NCI-H1417 treated with DMSO at 0.1 percent for 48 hours (cell line): ENCODE measurements at places on chromosomes 1 and 21.

- no peak for DNase-seq
Measured at GRCh38 chr1:234997896-234998741, 130.5 kb downstream of the TOMM20 start.

DNA sequence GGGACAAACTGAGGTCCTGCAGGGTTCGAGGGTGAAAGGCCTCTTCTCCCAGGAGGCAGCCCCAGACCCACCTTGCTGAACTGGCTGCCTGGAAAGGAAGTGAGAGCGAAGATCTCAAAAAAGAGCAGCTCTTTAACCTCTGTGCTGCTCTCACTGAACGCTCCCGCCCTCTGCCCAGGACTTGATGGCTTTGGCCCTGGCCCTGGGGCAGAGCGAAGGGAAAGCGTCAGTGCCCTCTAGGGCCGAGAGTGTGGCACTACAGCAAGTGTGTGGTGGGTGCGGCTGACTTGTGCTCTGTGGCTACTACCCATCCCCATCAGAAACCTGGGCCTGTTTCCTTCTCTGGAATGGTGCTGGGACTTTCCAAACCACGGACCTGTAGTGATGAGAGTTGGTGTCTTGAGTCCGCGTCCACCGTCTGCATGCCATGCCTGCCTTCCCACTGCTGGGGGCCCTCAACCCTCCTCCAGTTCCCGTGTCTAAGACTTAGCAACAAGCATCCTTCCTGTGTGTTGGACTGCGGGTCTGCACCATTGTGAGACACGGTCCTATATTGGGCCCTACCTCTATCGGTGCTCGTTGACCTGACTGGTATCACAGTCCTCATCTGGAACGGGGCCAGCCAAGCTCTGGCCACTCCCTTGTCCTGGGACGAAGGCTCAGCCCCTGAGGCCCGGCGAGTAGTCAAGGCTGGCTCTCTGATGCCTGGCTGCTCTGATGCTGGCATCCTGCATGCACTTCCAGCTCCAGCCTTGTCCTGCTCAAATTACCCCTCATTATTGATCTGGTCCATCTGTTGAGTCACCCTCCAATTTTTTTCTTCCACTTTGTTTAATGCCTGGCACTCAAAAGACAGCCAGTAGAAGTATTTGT is 180.3 kb downstream of the DISC1 start:
- no peak for DNase-seq

- DNase-seq, result no peak
Measured at GRCh38 chr1:185790194-185790735, 56.1 kb downstream of the HMCN1 start.

DNA sequence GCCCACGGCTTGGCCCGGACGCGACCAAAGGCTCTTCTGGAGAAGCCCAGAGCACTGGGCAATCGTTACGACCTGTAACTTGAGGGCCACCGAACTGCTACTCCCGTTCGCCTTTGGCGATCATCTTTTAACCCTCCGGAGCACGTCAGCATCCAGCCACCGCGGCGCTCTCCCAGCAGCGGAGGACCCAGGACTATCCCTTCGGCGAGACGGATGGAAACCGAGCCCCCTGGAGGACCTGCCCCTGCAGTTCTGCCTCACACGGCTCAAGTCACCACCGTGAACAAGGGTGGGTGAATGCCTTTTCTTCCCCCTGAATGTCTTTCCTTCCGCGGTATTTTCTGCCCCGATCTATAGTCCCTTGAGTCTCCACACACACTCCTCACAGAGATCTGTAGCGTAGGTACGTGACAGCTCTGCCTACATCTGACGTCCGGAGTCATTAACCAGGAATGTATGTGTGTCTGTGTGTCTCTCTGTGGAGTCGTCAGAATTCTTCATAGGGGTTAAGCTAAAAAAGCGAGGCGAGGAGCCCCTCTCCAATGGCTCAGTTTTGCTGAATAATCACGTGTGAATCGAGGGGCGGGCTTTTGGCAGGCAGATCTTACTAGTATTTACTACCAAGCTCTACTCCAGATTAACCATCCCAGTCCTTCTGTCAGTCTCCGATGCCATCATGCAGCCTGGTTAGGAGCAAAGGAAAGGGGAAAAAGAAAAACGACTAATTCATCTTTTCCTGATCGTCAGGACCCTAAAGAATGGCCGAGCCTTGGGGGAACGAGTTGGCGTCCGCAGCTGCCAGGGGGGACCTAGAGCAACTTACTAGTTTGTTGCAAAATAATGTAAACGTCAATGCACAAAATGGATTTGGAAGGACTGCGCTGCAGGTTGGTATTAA is at the start of gene CDKN2C:
CDKN2C (plus strand) TSS at position 635 of the 898 bp plus-strand sequence; CDS start at position 759, 124 bp downstream.
- DNase-seq, result peak; percentile 83

DNA sequence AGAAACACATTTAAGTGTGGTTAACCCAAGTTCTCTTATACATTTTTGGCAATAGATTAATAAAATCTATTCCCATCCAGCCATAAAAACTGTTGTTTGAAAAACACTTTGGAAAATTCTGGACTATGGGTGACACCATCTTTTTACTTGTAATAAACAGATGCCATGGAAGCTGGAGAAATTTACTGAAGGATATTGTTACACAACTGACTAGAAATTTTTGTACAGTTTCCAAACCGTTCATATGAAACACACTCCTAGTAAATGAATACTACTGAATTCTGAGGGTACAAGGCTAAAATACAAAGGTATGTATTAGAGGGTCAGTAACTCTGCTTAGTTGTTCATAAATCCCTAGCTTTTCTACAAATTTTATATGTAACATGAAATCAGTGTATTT is 48.7 kb downstream of the TRIM33 start:
- no peak for DNase-seq

GRCh38 chr1:2236695-2237677 is 8.9 kb downstream of the SKI start:
- DNase-seq, result peak; percentile 14

DNA sequence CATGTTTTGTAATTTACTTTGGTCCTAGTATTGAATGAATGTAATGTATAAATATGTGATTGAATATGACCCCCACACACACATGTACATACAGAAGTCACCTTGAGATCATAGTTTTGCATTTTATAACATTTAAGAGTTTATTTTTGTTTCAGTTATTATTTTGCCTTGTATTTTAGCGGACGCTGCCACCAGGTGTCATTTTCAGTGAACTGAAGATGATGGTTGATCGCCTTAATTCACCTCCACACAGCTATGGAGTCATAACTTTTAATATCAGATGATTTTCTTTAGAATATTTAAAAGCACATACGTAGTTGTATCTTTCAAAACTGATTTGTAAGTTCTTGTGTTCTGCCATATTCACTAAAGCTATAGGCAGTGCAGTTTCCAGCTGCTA is 130.4 kb downstream of the DYRK1A start:
- no peak for DNase-seq

DNA sequence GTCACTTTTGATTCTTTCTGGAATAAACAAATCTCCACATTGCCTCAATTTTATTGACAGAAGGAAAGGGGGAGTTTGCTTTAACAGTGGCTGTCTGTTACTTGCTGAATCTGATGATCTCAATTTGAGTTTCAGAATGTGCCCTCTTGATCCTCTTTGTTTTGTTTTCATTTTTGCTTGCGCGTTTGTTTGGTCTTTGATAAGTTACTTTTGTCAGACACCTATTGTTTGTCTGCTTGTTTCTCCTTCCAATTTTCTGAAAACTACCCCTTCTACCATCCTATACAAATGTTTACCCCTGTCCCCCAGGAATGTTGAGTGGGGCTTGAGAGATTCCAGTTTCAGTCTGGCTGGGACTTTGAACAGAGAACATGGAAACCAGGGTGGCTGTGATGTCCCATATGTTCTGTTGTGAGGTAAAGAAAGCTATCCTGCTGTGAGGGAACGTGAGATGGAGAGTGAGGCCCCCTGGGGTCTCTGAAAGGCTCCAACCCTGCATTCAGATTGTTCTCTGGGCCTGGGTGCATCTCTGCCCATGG is 11.8 kb upstream of the XCL2 start:
- no peak for DNase-seq

DNA sequence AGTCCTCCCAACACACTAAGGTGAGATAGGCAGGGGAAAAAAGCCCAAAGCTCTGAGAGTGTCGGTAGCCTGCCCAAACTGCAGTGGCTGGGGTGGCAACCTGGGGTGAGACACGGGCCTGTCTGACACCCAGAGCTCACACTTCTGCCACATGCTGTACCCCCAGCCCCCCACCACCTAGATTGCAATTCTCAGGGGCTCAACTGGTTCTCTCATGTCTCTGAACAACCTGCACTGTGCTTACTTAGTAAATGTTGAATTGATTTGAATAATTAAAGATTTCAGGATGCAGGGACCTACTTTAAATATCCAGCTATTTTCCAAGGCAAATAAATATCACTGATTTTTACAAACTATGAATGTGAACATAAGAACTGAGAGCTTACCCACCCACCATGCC is 115.5 kb downstream of the EDEM3 start:
- DNase-seq, result no peak

- no peak for DNase-seq
Measured at GRCh38 chr1:203826175-203826574, 30.8 kb downstream of the ZBED6 start.

DNA sequence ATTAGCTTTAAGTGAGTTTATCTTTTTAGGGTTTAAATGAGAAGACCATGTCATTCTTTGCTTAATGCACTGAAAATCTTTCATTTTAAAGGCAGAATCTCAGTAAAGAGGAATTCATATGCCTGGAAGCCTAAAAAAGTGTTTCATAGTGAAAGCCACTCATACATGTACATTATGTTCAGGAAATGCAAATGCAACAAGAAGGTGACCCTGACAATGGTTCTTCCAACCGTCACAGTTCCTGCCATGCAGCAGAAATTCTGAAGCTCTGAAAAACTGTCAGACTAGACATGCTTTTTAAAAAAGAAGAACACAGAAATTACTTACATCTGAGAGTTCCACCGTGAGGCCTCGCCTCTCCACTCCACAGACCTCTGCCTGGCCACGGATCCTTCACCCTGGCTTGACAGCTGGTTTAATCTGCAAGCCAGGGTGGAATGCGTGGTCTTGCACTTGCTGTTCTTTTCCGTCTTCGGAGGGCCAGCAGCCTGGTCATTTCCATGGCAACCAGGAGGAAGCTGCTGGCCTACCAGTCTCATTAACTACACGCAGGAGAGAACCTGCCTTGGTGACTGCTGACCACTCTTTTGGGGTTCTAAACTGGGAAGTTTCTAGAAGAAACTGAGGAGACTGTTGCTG is 41.8 kb upstream of the PAXBP1 start:
- DNase-seq, result no peak

GRCh38 chr1:221392453-221392852 is 349.4 kb downstream of the DUSP10 start:
- DNase-seq, result no peak

DNA sequence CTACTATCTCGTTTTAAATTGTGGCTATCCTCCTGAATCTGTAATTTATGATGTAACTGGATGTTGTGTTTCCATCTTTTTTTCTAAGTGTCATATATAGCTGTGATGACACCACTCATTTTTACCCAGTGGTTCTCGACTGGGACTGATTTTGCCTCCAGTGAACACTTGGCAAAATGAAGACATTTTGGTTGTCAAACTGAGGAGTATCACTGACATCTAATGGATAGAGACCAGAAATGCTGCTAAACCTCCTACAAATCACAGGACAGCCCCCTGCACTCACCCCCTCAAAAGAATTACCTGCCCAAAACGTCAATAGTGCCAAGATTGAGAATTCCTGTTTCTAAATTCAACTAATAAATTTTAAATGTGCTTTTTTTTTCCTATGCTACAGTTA is 1.9 kb downstream of the TRMT13 start:
- no peak for DNase-seq

DNA sequence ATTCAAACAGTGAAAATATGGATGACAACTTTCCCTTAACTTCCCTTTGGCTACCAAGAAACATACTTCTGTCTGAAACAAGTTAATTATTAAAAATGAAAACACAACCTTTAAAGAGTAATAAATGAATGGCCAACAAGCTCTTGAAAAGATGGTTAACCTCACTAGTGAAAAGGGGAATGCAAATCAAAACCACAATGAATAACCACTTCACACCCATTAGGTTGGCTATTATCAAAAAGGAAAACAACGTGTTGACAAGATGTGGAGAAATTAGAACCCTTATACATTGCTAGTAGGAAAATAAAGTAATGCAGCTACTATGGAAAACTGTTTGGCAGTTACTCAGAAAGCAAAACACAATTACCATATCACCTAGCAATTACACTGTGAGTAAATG is 14.1 kb downstream of the COP1 start:
- no peak for DNase-seq

- DNase-seq, result no peak
Measured at GRCh38 chr1:176211396-176212165, 4.5 kb upstream of the COP1 start.

DNA sequence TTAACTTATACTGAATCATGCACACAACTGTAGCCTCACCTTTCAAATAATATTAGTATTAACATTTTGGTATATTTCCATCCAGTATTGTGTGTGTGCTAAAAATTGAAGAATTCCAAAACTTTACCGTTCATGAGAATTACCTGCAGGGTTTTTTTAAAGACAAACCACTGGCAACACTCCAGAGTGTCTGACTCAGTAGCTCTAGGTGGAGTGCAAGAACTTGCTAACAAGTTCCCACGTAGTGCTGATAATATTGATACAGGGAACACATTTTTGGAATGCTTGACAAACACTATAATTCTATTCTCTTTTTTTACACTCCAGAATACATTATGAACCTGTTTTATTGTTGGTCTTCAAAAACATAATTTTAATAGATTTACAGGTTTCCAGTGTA is 27.7 kb upstream of the SLC5A9 start:
- DNase-seq, result no peak

GRCh38 chr1:212608959-212609700 is 569 bp downstream of the ATF3 start:
- DNase-seq, result no peak

DNA sequence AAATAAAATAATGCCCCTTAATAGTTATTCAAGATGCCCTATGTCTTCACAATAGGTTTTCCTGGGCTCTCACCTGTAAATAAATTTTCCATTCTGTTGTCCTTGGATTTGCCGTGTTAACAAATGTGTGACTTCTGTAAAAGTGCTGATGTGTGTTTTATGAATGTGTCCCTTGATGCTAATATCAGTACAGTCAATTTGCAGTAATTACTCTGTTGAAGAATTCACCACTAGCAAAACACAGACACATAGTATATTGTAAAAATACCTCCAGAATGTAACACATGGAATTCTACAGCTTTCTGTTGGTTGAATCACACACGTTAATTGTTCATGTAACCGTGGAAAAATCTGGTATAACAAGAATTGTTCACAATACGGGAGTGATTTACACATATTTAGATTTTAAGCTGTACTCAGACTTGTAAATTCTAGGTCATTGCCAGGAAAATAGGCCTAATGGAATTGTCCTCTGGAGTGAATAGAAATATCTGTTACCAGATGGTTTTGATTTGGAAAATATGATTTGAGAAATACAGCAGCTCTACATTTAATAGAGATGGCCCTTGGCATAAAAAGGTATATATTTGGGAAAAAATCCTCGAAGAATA is 36.7 kb upstream of the KCNK2 start:
- no peak for DNase-seq

DNA sequence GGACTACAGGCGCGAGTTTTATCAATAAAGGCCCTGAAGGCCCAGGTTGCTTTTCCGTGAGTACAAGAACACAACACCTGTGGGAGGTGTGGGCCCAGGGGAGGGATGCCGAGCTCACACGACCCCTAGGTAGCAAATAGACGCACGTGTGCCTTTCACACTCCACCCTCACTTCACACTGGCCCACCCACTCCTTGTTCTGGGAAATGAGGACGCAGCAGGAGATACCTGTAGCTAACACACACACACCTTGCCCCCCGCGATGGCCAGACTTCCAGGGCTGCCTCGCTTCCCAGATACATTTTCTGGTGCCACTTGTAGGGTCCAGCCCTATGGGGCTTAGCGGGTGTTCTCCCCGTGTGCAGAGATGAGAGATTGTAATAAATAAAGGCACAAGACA is 4.3 kb upstream of the CCDC27 start:
- DNase-seq, result no peak
